ENCODE measurements at places on chromosomes 7 and 10.

DNA sequence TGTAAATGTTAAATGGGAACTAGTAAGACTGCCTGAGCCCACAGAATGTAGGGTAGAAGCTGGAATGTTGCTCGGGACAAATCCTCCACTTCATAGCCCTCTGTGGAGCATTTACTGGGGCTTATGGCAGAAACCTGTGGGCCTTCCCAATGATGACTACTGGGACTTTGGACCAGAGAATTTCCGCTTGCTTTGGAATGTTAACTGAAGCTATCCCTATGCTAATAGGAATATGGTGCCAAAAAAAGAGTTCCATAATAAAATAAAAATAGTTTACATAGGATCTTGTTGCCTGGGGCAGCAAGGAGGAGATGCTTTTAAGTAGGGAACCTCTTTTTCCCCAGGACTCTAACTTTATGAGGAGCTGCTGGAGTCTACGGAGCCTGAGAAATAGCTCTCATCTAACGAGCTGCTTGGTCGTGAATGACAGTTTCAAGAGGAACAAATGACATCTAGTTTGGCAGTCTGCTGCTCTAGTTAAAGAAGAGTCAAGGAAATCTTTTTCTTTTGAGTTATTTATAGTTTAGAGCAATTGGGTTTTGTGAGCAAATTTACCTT is 5.7 kb upstream of the DYNC2I1 start:
- DNase-seq: no peak

DNA sequence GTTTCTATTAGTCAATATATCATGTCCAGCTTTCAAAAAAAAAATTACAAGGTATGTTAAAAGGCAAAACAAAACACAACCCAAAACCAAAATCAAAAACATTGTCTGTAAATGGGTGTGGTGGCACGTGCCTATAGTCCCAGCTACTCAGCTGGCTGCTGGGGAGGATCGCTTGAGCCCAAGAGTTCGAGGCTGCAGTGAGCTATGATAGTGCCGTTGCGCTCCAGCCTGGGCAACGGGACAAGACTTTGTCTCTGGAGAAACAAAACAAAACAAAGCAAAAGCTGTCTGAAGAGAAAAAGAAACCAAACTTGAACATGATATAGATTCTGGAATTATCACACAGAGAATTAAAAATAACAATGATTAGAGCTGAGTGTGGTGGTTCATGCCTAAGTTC is 10.3 kb upstream of the CPA5 start:
- DNase-seq: no peak

GRCh38 chr7:158975526-158976467 is 119.4 kb downstream of the DYNC2I1 start:
- peak; percentile 7 for DNase-seq

GRCh38 chr7:54995610-54996363 is 23.0 kb upstream of the EGFR start:
- peak; percentile 46 for DNase-seq

GRCh38 chr7:132207211-132207610 is 369.1 kb downstream of the PLXNA4 start:
- no peak for DNase-seq

- DNase-seq: no peak
Observed at GRCh38 chr10:9800571-9800970, 1217.1 kb upstream of the CELF2 start.

- DNase-seq: no peak
Observed at GRCh38 chr7:33661430-33662160, 243.7 kb upstream of the BMPER start.

DNA sequence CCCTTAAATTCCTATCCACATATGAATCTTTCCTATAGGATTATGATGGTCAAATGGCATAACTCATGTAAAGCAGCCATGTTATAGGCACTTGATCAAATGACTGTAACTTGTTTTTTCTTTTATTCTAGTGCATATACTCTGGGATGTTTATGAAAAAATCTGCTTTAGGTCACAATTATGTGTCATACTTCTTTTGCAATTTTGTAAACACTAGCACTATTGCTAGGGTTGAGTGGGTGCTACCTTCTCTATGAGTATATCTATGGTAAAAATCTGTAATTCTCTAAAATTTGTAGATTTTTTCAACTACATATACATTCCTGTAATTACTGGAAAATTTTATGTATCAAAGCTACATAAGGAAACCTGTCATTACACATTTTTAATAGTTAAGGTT is 50.0 kb downstream of the HGF start:
- no peak for DNase-seq

DNA sequence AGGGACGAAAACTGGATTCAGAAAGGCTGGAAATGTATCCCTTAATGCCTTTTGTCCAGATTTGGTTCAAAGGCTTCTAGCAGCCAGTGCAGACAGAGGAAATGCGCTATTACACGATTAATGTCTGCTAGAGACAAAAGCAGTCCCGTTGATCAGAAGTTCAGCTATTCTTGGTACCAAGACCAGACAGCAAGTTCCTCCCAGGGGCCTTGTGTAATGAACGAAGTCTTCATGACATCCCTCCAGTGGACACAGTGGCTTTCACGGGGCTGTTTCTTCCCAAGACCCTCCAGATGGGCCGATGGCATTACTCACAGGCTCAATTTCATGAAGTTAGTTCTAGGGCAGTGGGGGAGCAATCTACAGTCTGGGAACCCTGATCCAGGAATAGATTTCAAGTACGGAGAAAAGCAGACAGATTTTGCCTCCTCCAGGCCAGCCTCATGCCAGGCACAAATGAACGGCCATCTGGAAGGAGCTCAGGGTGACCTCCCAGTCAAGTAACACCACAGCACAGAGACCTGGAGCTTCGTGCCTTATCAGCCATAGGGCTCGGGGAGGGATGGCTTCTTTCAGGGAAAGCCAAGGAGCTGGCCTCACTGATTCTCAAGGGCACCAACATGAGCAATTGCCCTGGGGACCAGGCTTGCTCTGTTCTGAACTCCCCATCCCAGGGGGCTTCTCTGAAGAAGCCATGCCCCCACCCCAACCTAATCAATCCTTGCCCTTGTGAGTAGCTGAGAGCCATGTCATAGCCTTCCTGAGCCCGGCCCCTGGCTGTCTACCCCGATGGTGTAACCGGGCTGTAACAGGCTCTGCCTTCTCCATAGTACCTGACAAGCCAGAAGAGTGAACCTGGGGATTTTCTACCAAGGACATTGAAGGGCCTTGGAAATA is 101.1 kb downstream of the PRKAG2 start:
- no peak for DNase-seq

GRCh38 chr7:27297356-27297755 is 54.8 kb downstream of the EVX1 start:
- DNase-seq: no peak

GRCh38 chr7:155756322-155756721 is 55.9 kb downstream of the SHH start:
- no peak for DNase-seq

DNA sequence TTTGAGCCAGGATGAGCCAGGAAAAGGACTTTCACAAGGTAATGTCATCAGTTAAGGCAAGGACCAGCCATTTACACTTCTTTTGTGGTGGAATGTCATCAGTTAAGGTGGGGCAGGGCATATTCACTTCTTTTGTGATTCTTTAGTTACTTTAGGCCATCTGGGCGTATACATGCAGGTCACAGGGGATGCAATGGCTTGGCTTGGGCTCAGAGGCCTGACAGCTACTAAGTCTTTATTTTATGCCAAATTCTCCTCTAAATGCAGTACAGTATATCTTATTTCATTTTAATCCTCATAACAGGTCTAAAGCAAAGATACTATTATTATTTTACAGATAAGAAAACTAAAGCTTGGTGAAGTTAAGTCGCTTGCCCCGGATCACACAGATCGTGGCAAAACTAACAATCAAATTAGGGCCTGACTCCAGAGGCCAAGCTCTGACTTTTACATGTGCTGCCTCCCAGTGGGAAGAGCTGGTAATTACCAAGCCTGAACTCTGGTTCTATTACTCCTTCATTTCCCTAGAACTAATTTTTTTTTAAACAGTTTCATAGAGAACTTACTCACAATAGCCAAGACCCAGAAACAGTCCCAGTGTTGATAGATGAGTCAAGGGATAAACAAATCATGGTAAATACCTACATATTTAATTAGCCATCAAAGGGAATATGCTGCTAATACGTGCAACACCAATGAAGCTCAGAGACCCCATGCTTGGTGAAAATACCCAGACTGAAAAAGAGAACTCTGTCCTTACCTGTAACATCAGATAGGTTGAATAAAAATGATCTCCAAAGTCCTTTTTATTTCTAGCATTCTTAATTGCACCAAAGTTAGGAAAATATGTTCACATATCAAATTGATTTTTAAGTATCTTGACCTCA is 35.4 kb downstream of the C7orf25 start:
- peak; percentile 68 for DNase-seq

DNA sequence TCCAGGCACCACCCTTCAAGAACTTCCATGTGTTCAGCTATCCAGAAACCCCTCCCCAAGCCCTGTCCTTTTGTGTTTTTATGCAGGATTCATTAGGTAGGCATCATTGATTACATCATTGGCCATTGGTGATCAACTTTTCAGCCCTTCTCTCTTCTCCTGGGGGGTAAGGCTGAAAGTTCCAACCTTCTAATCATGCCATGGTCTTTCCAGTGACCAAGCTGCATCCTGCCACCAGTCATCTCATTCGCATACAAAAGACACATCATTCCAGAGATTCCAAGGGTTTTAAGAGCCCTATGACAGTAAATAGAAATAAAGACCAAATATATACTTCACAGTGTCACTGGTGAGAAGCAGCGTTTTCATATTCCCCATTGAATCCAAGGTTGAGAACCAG is 48.2 kb downstream of the DNAJC12 start:
- DNase-seq: no peak

GRCh38 chr10:17146892-17147291 is 17.3 kb upstream of the CUBN start:
- DNase-seq: no peak

- peak; percentile 58 for DNase-seq
Observed at GRCh38 chr10:35041502-35041879, 48.6 kb downstream of the CUL2 start.

DNA sequence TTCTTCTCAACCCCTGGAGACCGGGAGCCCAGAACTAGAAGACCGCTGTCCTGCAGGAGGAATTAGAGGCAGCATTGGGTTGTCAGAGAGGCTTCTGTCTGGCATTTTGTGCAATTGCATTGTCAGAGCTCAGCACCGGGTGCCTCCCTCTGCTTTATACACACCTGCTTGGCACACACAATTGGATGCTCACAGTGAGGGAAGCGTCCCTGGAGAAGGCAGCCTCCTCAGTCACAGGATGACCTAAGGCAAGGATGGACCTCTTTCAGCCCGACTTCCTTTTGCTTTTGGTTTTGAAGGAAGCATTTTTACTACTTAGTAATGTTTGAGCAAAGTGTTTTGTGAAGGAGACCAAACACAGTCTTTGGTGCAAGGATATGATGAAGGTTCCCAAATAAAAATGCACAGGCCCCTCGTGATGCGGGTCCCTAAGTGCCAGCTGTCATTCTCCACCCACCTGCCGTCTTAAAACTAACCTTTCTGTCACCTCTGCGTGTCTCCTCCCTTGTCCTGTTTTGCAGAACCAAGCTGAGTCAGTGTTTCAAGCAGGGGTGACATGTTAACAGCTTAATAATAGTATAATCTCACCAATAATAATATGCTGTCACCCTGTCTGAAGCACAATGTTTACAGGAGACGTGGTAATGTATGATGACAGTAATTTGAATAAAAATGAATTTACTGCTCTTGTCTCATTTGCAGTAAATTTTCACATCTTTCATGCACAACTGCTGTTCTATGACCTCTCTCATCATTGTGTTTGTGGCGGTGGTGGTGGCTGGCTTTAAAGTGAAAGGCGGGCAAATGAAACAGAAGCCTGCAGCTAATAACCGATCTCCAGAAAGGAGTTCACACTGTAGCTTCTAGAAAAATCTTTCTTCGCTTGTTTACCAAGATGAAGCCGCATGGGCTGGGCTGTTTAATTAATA is 430.2 kb upstream of the MKI67 start:
- no peak for DNase-seq

- peak; percentile 64 for DNase-seq
Observed at GRCh38 chr10:6738112-6738768, 158.2 kb upstream of the PRKCQ start.

DNA sequence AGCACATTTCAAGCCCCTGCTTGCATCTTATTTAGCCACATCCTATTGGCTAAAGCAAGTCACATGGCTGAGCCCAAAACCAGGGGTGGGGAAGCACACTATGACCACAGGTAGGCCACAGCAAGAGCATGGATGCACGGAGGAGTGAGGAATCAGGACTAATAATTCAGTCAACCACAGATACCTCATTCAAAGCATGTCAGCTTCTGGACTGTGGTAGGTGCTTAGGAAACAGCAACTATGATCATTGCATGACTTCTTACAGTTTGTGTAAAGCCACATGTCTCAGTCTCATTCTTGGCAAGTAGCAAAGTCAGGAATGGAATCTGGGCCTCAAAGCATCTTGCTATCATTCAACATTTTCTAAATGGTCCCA is 79.0 kb upstream of the EMX2 start:
- no peak for DNase-seq

- DNase-seq: no peak
Observed at GRCh38 chr7:56019501-56019900, 31.7 kb downstream of the PSPH start.

- peak; percentile 15 for DNase-seq
Observed at GRCh38 chr7:85065306-85065705, 121.5 kb downstream of the SEMA3D start.

DNA sequence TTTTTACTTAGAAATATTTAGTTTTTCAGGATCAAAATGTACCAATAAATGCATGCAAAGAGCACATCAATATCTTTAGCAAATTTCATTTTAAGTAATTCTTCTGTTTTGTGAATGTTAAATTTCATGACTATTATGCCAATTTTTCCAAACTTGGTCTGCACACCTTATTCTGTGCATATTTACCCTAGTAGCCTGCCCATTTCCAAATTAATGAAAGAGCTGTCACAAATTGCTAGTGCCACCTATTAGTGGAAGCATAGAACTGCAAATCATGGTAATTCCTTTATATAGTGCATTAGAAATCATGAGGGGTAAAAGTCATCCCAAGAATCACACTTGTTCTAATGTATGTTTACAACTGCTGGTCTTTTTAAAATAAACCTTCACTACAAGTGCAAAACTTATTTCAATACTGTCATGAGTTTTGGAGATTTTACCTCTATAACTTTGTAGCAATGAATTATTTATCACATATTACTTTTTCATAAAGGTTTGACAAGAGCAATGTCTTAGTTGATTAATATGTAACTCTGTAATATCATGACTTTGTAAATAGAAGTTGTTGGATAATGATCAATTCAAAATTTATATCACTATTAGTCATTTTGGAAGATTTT is 5.7 kb downstream of the SEMA3A start:
- peak; percentile 58 for DNase-seq

GRCh38 chr10:44910602-44911001 is 535 bp upstream of the TMEM72 start:
- no peak for DNase-seq

- no peak for DNase-seq
Observed at GRCh38 chr7:116577320-116577871, 52.6 kb downstream of the CAV1 start.

- DNase-seq: no peak
Observed at GRCh38 chr7:21370283-21370982, 57.5 kb upstream of the SP4 start.

DNA sequence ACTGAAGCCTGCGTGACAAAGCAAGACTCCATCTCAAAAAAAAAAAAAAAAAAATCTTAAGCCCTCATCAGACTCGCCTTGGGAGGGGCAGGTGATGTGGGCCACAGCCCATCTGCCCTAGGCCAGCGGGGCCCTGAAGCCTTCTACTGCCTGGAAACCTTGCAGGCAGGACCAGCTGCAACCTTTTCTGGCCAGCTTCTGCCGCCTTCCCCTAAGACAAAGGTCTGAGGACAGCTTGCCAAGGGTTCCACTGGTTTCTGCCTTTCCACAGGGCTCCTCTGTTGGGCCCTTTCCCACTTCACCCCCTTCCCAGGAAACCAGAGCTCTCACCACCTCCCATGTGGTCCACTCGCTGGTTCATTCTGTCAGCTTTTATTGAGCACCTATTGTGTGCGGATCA is 35.2 kb downstream of the UBTD1 start:
- no peak for DNase-seq

Data from mesenchymal stem cell (in vitro differentiated cells and primary cell).